Activated naive CD4-positive, alpha-beta T cell (primary cell): ENCODE measurements at places on chromosomes 13 and 19.

DNA sequence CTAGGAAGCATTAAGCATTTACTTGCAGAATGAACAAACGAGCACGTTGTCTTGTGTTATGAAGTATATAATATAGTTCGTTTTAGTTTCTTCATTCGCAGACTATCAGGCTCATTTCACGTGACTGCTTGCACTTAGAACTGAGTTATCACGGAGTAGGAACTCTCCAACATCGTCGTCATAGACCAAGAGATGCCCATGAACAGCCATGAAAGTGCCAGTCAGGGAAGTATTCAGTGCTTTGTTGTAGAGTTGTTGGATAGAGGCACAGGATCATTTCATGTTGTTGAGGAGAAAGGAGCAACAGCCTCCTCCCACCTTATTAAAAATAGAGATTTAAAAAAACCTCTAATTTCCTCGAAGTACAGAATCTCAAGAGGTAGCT lies 977 bp upstream of the IL17D start:
- DNase-seq: no peak

DNA sequence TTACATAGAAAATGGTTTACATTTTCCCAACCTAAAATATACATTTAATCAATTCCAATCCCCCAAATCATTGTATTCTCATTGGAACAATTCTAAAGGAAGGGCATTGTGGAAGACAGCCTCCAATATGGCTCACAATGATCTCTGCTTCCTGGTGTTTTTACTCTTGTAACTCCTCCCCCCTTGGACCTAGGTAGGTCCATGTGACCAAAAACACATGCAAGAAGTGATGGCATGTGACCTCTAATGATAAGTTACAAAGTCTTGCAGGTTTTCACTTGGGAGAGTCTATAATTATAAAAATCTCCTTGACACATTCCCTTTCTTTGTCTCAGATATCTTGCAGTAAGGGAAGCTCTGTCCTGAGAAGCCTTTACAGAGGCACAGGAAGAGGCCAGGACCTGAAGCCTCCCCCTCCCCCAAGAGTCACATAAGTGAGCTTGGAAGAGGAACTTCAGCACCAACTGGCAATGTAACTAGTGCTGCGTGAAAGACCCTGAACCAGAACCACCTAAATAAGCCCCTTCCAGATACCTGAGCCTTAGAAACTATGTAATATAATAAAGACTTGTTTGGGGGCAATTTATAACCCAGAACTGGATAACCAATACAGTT lies 816.2 kb upstream of the ATXN8OS start:
- DNase-seq: no peak

DNA sequence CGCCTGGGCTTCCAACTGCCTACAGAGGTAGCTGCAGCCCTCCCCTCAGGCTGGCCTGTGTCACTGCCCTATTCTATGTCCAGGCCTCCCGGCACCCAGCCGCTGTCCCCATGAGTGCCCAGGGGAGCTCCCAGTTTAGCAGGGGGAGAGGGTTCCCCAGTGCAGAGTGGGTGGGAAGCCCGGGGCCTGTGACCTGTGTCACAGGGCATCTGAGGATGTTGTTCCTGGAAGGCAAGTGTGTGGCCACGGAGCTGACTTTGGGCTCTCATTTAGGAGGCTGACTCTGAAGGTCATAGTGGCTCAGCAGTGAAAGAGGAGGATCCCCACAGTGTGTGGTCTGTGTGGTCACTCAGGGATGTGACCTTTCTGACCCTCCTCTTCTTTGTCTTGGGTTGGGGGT lies 25.1 kb downstream of the PPP1R37 start:
- DNase-seq: no peak

GRCh38 chr19:48587387-48587786 lies 19.2 kb upstream of the SPACA4 start:
- DNase-seq: no peak

- DNase-seq: no peak
Measured at GRCh38 chr13:28489524-28489931, 5.4 kb downstream of the FLT1 start.

DNA sequence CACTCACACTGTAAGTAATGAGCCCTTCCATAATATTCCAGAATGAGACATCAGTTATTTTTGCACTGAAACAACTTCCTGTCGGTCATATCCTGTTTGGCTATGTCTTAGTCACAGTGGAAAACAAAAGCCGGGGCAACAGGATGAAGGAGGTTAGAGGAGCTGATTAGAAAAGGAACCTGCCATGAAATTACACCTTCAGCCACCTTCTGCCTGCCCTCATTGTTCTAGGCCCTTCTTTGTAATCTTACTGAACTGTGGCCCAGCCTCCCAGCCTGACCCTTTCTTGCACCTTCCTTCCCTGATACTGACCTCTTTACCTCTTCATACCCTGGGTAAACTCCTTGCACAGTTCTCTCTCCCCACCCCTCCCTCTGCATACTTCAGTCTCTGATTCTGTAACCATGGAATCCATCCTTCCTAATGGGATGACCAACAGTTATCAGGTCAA lies 67.3 kb downstream of the DOCK9 start:
- DNase-seq: no peak

GRCh38 chr13:77894743-77895142 lies 23.9 kb downstream of the EDNRB start:
- DNase-seq: no peak
